Fibroblast of mammary gland (primary cell): ENCODE measurements at places on chromosomes 7 and 10.

DNA sequence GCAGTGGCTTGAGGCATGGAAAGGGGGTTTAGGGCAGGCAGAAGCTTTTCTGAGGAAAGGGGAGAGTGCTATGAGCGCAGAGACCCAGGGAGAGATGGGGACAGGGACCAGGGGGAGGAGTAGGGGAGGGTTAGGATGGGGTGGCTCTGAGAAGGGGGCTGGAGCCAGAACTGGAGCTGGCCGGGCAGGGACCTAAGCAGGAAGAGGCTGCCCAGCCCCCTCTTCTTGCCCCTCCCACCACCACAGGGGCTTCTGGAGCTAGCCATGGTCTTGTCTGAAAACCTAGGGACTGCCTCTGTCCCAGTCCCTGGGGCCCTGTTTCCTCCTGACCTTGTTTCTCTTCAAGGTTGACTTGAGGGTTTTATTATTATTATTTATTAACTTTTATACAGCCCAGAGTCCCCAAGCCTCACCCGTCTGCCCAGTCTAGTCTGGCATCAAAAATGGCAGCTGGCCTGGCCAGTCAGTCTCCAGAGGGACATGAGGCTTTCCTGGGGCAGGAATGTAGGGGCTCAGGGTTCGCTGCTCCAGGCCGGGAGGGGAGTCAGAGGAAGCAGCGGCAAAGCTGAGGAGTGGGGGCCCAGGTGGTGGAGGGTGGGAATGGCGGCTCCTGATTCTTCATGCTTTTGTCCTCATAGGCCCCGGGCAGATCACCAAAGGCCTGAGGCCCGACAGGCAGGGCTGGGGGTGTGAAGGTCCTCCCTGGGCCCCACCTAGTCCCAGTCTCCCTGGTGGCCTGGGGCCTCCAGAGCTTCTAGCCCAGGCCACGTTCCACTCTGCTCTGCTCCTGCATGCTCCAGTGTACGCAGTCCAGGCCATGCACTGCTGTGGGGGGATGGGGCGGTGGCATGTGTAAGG, 5.7 kb downstream of the TRIM8 start:
- no peak for DNase-seq

DNA sequence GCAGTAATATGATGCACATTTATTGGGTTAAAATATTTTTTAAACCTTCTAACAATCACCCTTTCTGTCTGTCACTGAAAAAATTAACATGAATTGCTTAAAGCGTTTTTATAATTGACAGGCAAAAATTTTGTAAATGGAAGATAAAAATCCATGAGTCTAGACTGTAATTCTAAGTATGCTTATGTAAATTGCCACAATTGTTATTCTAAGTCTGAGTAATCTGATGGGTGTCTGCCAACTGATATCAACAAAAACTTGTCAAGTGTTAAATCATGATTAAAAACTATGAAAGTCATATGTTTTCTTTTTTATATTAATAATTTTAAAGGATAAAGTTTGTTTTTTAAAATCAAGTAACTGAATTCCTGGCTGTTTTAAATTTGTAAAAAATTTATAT, 208.2 kb downstream of the CDK14 start:
- peak; percentile 26 for DNase-seq

DNA sequence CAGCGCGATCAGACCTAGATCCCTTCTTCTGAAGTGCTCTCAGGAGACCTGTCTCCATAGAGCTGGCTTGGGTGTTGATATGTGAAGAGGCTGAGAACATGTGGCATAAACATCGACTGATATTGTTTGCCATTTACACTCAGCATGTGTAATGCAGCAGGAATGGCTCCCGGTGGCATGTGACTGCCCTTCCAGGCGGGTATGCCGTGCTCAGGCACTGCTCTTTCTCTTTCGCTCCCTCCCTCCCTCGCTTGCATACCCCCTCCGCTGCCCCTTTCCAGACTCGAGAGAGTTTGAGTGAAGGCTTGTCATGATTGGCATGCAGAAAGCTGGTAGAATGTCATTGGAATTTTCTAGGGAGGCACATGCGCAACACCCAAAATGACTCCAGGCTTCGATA, 107.3 kb upstream of the PDCD4 start:
- no peak for DNase-seq

DNA sequence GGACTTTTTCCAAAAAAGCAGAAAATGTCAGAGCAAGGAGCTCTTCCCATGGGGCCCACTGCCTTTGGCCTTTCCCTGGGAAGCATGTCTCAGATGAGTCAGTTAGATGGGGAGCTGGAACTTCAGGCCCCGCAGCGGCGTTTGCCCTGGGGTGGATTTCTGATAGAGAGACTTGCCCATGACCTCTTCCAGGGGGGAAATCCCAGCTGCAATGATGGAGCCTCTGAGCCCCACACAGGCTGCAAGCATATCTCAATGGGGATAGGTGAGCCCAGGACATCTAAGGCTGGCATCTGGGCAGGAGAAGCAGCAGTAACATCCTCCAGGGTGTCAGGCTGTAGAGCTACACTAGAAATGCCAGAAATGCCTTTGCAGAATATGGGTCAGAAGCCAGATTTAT, 269.2 kb upstream of the TCERG1L start:
- DNase-seq: no peak

GRCh38 chr10:2121929-2122328, 384.6 kb upstream of the ADARB2 start:
- no peak for DNase-seq

DNA sequence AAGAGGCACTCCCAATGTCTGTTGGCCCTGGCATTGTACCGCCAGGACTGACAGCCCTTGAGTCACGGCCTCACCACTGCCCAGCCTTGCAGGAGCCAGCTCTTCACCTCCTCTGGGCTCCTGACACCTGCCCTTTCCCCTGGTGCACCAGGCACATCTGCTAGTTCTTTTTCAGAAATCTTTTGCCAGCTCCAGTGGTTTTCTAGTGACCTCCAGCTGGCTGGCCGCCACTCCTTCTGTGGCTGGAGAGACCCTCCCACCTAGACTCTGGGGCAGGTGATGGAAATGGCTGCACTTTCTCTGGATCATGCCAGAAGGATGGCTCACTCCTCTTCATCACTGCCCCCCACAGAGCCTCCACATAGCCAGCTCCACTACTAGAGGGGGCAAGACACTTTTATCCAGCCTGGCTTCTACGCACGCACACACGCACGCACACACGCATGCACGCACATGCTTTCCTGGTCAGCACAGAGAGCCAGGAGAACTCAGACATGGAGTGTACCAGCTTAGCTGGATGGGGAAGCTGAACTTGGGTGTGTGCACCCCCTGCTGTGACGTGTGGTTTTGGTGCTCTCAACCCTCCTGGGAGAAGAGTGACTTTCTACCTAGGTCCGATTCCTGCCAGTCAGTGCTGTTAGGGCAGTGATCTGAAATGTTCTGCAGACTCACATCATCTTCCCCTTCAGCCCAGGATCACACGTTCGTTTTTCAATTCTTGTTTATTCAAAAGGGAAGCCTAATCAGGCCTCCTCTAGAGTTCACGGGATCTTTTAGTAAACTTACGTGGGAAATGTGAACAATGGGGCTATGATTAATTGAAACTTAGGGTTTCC, 222.0 kb downstream of the PRPF18 start:
- DNase-seq: no peak

DNA sequence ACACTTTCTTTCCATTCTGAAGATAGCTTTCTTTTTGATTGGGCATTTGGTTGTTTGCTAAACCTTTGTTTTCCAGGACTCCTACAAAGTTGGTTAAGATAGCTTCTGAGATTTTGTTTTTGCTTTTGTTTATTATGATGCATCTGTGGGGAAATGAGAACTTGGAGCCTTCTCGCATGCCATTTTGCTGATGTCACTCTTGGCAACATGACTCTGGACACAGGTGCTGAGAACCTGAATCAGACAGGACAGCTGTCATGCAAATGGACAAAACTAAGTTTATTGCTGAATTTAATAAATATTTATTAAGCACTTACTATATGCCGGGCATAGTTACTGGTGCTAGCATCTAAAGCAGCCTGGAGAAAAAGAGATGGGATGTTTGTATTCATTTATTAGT, 274.1 kb downstream of the ZEB1 start:
- DNase-seq: peak; percentile 6

GRCh38 chr10:71429304-71429703, 32.6 kb downstream of the CDH23 start:
- DNase-seq: no peak

DNA sequence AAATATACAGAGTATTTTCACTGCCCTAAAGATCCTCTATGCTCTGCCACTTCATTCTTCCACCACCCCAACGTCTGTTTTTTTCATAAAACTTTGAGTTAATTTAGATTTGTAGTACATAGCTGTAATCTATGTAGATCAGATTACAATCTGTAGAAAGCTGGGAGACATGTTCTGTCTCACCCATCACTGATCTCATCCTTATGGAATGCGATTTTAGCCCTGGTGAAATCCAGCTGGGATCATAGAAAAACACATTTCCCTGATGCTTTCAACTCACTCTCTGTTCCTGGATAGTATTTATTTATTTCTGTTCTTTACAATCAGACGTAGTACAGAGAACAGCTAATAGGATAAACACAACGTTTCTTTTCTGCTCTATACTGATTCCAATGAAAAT, 521.0 kb downstream of the KIF20B start:
- peak; percentile 92 for DNase-seq

DNA sequence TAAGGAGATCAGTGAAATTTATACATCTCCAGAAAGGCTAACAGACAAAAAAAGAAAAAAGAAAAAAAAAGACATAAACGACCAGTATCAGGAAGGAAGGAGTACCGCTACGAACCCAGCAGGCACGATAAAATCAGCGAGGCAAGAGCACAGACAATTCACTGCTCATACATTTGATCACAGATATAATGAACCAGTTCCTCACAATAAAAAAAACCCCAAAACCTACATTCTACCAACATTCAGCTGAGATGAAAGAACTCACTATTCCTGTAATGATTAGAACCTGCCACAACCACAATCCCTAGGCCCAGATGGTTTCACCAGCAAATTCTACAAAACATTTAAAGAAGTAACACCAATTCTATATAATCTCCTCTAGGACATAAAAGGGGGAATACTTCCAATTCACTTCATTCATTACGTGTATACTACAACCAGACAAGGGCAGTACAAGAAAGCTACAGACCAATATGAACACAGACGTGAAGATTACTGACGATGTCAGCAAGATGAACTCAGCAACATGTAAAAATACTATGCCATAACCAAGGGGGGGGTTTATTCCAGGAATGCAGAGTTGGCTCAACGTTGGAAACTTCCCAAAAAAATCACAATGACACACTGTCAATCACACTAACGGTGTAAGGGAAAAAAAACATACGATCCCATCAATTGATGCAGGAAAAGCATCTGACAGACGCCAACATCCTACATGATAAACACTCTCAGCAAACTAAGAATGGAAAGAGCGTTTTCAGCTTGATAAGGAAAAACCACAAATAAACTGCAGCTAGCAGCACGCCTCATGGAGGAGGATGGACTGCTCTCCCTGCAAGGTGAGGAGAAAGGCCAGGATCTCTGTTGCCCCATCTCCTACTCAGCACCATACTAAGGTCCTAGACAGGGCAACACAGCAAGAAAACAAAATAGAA, 256.2 kb downstream of the ELFN1 start:
- no peak for DNase-seq

GRCh38 chr7:117062300-117062699, 109.0 kb downstream of the ST7 start:
- DNase-seq: no peak

DNA sequence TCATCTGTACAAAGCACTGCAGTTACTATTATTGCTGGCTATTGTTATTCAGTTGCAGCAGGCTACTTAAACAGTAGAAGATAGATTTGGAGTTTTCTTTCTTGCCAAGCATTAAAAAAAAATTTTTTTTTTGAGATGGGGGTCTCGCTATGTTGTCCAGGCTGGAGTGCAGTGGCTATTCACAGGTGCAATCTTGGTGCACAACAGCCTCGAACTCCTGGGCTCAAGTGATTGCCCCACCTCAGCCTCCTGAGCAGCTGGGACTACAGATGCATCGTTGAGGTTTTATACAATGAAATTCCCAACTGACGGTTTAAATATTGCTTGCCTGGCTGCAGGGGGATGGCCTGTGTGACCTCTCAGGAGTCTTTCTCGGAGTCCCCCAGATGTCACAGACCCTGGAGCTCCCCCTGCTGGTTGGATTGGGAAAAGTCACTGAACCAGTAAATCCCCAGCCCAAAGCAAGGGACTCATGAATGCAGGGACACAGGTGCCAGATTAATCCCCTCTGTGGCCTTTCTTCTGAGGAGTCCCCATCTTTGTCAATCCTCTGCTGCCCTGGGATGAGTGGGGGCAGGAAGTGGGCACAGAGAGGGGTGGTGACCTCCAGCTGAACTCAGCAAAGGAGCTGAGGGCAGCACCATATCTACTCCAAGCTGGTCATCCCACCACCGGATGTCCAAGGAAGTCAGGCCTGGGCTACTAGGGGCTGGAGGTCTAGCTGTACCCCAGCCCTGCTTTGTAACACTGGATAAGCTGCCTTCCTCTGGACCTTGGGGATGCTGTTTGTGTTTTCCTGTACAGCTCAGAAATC, 149.6 kb downstream of the C10orf105 start:
- DNase-seq: peak; percentile 34

DNA sequence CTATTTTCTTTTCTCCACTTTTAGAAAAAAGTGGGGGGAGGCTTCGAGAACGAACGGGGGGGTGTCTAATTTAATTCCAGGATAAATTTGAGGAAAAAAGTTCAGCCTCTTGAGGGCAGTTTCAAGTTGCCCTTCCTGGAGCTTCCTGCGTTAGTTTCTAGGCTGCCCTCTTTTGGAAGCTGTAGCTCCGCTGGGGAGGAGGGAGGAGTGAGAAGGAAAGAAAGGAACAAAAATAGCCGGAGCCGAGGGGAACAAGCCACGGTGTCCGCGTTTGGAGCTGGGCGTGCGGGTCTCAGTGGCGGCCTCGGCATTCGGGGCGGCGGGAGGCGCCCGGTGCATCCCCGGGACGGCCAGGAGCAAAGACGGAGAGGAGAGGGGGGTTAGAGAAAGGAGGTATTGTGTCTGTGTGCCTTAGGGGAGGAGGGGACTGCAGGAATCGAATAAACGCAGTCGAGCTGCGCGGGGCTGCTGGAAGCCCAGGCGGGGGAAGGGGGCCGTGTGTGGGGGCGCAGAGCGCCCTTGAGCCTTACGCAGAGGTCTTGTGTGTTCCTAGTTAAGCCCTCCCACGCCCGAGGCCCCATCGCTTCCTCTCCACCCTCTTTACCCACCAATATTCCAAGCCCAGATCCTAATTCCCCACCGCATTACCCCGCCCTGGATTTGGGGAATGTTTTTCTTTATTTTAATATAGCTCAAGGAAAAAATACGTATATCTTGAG, 2.0 kb upstream of the TNRC18 start:
- DNase-seq: peak; percentile 86

GRCh38 chr7:104984585-104985258, 29.3 kb upstream of the KMT2E start:
- no peak for DNase-seq

GRCh38 chr10:117322260-117322659, 53.0 kb downstream of the PDZD8 start:
- DNase-seq: peak; percentile 5

DNA sequence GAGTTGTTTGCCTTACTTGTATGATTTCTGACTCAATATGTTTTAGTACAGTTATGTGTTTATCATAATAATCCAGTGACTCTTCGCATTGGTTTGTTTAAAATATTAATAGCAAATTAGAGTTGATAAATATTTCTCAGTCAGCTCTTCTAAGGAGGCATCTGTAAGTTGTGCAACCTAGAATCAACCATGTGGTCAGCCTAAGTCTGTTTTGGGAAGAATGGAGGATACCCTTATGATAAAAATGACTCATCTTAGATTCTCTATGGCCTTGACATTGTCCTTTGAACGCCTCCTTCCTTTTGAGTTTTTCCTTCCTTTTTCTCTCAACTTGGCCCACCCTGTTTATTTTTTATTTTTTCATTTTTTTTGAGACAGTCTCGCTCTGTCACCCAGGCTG, 18.8 kb downstream of the DNAJC9 start:
- peak; percentile 51 for DNase-seq
